8988T (cell line): ENCODE measurements at places on chromosomes 5 and 9.
A peak's percentile ranks its signal among the peaks of the same experiment; 100 is the strongest.

DNA sequence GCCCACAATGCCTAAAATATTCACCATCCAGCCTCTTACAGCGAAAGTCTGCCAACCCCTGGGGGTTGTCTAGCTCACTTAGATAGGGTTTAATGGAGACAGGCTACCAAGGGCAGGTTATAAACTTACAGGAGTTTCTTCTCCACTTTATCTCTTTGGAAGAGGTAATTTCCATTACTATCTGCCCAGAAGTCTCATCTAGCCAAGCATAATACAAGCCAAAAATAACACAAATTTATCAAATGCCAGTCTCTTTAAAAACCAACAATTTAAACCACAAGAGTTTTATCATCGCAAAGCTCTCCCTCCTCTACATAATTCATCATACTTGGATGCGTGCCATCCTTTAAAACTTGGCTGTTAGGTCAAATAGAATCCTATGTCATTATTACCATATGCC, 6.2 kb downstream of the RBM22 start:
- DNase-seq = no peak

GRCh38 chr9:89597711-89598362, 7.0 kb upstream of the GADD45G start:
- DNase-seq = peak; percentile 44

DNA sequence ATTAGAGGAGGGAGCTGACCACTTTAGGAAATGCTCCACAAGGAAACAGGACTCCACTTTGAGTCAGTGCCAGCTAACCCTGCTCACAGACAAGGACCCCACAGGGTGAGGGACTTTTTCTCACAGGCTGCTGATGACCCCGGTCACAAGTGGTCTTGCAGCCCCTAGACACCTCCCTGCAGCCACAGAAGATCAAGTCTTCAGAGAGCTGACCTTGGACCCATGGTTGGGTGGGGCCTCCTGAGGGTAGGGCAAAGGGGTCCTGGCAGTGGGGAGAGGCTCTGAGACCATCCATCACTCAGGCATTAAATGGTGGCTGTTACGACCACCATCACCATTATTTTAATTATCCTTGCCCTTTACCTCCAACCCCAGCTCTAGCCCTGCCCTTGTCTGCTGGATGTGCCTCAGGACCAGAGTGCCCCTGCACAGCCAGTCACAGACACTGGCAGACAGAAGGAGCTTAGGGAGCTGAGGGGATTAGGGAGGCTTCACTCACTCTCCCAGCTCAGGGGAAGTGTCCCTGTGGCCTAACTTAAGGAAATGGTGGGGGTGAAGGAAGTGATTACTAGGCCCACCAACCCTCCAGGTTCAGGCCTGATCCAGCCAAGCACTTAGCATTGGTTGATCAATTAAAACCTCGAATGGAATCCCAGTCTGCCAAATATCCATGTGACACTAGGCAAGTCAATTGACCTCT, 1.6 kb downstream of the ACSL6 start:
- no peak for DNase-seq

DNA sequence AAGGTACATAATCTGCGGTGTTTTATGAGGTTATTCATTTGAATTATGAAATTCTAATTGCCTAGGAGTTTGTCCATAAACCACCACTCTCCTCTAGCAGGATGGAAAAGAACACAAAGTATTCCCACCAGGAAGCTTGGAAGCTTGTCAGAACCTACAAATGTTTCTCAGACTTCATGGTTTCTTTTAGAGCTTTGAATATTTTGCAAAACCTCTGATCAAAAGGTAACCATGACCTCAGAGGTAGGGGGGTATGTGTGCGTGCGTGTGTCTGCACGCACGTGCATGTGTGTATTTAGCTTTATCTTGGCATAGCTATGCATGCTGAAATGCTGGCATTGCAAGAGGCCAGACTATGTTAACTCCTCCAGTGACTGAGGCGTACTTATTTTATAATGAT, 847.0 kb downstream of the TLE1 start:
- no peak for DNase-seq

DNA sequence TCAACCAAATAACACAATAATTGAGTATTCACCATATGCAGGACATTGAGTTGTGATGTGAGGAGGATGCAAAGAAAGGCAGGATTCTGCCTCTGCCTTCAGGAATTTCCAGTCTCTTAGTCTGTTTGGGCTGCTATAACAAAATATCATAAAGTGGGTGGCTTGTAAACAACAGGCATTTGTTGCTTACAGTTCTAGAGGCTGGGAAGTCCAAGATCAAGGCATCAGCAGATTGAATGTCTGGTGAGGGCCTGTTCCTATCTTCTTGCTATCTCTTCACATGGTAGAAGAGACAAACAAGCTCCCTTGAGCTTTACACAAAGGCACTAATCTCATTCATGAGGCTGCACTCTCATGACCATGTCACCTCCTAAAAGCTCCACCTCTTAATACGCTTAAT, 360.7 kb downstream of the ARHGEF28 start:
- DNase-seq = no peak

DNA sequence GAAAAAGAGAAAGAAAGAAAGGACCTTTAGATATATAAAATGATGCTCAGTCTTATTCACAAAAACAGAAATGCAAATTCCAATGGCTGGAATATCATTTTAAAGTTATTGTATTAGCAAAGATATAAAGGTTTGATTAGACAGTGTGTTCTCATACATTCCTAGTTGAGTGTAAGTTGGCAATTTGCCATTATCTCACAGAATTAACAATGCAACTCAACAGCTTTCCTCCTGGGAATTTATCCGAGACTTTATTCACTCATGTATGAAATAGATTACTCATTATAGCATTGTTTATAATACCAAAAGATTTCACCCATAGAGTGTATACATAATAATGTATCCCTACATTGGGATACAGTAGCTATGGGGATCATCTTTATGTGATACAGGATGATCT, 27.1 kb upstream of the MLLT3 start:
- DNase-seq = no peak

DNA sequence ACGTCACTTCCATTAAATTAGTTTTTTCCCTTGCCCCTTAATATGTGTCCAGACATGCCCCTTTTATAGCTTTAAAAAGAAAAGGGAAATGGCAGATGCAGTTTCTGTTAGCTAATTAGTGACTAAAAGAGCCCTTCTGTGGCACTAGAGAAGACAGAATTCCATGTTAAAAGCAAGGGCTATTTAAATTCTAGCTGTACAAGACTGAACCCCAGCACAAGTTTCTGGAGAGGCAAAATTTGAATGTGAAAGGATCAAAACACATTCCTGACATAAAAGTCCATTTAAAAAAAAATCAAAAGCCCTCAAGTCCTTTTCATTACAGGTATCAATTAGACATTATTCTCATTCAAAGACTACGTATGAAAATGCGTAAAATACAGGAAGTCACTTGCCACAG, 78.7 kb downstream of the HAPLN1 start:
- DNase-seq = no peak

- DNase-seq = no peak
Observed at GRCh38 chr5:106415541-106415940, 1255.2 kb downstream of the EFNA5 start.

- DNase-seq = no peak
Observed at GRCh38 chr5:48192-48591, 43.8 kb upstream of the PLEKHG4B start.

DNA sequence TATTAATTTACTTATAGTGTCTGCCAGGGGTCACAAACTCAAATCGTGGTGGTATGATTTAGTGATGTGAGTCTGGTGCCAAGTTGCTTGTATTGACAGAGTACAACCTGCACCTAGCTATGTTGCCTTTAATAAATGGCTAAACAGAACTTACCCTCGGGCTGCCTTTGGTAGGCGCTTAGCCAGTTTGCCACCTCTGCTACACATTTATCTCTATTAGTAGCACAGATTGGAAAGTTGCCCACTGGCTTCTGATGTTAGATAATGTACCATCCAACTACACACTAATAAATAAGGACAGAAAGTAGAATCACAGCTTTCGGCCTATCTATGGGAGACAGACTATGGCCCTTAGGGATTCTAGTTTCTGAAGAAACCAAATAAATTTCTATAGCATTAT, 368.4 kb downstream of the MAN2A1 start:
- no peak for DNase-seq

- no peak for DNase-seq
Observed at GRCh38 chr9:29640507-29640906, 2067.2 kb upstream of the C9orf72 start.

GRCh38 chr5:141392429-141393198, at the start of gene PCDHGA8:
PCDHGA8 (plus strand) TSS chr5:141392633; CDS start chr5:141392814, 181 bp downstream.
- DNase-seq = no peak

DNA sequence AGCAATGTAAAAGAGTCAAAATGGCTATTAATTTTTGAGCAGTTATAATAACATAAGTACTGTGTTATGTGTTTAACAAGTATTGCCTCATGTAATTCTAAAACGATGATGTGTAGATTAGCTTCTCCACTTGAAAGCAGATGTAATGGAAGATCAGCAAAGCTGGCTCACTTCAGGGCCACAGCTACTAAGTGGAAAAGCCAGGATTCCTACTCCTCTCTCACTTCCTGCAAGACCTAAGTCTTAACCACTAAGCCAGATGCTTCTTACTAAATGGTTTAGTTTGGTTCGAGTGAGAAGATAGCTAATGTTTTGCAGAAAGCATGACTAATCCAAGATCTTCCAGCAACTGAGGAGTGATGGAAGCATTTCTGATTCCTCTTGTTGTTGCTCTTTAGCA, 15.7 kb upstream of the TNC start:
- no peak for DNase-seq

DNA sequence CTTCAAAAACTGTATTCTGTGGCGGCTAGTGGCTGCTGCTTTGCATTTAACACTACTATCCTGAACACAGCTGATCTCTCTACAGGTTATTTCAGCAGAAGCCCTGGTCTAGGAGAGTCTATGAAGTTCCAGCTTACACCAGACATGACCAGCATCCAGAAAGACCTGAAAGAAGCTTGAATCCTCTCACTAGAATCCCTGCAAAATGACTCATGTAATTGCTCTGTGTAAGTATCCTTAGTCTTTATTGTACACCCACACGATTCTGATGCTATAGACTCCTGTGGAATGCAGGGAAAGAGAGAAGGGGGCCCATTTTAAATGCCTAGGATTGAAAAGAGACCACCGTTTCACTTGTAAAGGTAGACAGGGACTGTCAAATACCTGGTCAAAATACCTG, 859 bp upstream of the GRIA1 start:
- no peak for DNase-seq

- DNase-seq = no peak
Observed at GRCh38 chr5:144189800-144190429, 19.2 kb downstream of the KCTD16 start.

DNA sequence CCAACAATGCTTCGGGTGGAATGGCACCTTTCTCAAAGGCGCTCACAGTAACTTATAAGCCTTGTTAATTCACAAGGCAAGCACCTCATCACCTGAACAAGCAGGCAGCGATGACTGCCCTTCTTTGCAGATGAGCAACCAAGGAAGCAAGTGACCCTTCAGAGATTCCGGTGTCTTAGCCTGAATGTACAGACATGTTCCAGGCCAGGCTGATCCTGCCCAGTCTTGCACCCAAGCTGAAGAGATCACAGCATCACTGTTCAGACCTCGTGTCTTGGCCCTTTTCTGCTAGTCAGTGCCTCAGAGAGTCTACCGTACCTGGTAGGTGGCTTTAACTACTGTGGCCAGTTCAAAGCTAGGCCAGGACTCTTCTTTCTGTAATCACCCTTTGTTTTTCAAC, 94.7 kb upstream of the ERCC6L2 start:
- no peak for DNase-seq

DNA sequence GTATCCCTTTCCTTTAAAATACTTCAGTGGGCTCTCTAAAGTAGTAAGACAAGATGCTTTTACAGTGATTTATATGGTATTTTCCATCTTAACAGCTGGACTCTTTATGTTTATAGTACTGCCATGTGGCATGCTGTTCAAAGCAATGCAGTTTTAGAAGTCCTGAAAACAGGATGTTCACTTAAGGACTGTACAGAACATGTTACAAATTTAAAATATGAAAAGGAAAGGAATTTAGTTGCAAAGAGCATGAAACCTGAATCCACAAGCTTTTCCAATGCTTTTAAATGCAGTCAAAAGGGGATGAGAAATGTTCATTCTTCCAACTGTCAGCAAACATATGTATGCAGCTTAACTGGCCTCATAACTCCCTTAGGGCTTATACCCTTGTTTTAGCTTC, 580.2 kb downstream of the EFNA5 start:
- no peak for DNase-seq

- no peak for DNase-seq
Observed at GRCh38 chr5:37198061-37198460, 51.1 kb downstream of the CPLANE1 start.

GRCh38 chr9:137445275-137445807, 4.2 kb upstream of the ENTPD8 start:
- no peak for DNase-seq

- no peak for DNase-seq
Observed at GRCh38 chr5:124231230-124231629, 515.2 kb downstream of the ZNF608 start.

GRCh38 chr5:38373743-38374142, 115.4 kb downstream of the EGFLAM start:
- DNase-seq = no peak

DNA sequence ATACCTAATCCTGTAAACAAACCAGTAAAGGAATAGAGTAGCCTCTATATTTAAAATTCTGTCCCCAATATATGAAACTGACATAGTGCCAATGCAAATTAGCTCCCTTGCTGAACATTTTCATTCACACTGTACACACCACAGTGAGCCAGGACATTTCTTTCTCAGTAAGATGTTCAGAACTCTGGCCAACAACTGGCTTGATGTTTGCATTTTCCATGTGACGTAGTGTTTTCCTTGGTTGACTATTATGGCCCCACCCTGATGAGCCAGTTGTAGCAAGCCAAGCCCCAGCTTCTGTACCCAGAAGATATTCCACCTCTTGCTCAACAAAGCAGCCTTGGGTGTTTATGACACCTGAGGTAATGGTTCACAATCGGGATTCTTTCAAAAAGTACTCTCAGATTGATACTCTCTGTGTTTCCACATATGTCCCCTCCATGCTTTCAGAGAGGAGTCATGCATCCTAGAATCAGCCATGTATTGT, 17.7 kb upstream of the ANXA1 start:
- DNase-seq = no peak

DNA sequence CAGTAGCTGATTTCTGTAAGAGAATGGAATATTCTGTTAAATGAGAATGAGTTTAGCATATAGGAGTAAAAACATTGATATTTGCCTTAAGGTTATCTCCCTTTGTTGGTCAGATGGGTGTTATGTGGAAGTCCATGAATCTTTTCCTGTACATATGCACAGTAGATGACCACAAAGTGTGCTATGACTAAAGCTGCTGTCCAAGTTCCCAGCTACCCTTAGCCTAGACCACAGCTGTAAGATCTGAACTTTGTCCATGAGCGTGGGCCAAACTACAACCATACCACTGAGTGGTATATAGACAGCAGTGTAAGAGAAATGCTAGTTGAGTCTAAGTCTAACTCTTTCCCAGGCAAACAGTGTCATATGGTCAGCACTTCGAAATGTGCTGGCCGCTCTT, 48.8 kb downstream of the CD180 start:
- DNase-seq = no peak
